ENCODE measurements at places on chromosomes 4 and X. TPM values are rescaled to one million over a fixed set of nuclear protein-coding genes. Genes with fewer than 3 reads are reported as not detected.

The MBNL3 gene
- 35.6 TPM for total RNA-seq

- peak overlapping the region; percentile 77 for H3K4me3 ChIP-seq
- no peak for DNase-seq
- H3K4me1 ChIP-seq: peaks cover 16% of the 10 kb centered on the region
- H3K27me3 ChIP-seq: peaks cover 26% of the 10 kb centered on the region
Measured at GRCh38 chr4:71186566-71187403, 152.0 kb upstream of the SLC4A4 start.

DNA sequence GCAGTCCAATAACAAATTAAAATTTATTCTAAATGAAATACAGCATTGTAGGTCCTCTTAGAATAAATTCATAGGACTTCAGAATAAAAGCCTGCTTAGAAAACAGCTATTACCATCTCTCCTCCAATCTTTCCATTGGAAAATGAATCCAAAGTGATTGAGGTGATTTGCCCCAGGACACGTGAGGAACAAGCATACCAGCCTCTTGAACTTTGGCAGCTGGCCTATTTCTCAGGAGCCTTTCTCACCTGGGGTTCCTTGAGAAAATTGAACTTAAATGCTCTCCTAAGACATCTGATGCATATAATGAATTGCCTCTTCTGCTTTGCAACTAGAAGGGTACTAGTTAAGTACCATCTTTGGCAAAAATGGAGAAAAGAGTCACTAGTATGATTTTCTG is 13.5 kb downstream of the ARHGAP24 start:
- H3K4me1 ChIP-seq: peaks cover 13% of the 10 kb centered on the region
- DNase-seq: no peak
- no peaks in the 10 kb centered on the region for H3K36me3 ChIP-seq
- no peak overlapping the region for H3K27ac ChIP-seq
- no peaks in the 10 kb centered on the region for H3K27me3 ChIP-seq

GRCh38 chr4:19941434-19941833 is 310.3 kb upstream of the SLIT2 start:
- no peak overlapping the region for H3K27ac ChIP-seq
- DNase-seq: no peak
- H3K27me3 ChIP-seq: no peaks in the 10 kb centered on the region

GRCh38 chrX:28901637-28902036 is 314.4 kb downstream of the IL1RAPL1 start:
- no peaks in the 10 kb centered on the region for H3K4me1 ChIP-seq
- no peaks in the 10 kb centered on the region for H3K36me3 ChIP-seq
- DNase-seq: no peak
- H3K27ac ChIP-seq: no peak overlapping the region

DNA sequence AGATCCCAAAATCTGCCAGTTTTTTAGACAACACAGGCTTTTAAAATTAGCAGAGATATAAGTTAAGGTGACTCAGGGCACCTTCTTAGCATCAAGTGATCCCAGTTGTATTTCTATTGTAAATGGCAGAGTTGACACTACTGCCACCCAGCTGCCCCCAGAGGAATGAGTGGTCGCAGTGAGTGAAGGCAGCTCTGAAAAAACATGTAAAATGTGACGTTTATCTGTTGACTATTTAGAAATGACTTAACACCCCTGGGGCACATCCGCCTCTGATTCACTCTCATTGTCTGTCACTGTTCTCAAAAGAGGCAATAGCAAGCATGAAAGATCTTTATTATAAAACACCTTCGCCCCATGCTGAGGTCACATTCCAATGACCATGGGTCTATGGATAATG is 592.4 kb downstream of the ACTRT1 start:
- no peak for DNase-seq
- no peaks in the 10 kb centered on the region for H3K36me3 ChIP-seq
- H3K27me3 ChIP-seq: no peaks in the 10 kb centered on the region
- H3K4me3 ChIP-seq: no peak overlapping the region
- H3K27ac ChIP-seq: no peak overlapping the region
- no peaks in the 10 kb centered on the region for H3K4me1 ChIP-seq
